NCI-H1436 treated with DMSO at 0.1 percent for 48 hours (cell line): ENCODE measurements at places on chromosomes 1 and 21.

DNA sequence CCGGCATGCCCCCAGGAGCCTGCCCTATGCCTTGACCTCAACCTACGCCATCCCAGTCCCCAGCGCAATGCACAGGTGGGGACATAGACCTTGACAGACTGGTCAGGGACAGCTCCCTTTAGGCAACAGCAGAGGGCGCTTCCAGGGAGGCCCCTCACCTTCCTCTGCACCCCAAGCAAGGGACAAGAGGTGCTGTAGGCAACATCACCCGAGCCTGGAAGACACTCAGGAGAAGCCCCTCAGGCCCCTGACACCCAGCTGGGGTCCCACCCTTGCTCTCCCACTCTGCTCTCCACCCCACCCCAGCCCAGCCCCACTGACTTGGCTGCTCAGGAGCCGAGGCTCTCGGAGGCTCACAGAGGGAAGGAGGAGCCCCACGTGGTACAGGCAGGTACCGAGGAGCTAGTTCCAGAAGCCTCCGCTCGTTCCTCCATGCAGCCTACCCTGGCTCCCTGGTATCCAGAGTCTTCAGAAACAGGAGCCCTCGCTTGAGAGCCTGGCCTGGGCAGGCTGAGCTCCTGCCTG lies 2.4 kb upstream of the WNT3A start:
- no peak for DNase-seq

DNA sequence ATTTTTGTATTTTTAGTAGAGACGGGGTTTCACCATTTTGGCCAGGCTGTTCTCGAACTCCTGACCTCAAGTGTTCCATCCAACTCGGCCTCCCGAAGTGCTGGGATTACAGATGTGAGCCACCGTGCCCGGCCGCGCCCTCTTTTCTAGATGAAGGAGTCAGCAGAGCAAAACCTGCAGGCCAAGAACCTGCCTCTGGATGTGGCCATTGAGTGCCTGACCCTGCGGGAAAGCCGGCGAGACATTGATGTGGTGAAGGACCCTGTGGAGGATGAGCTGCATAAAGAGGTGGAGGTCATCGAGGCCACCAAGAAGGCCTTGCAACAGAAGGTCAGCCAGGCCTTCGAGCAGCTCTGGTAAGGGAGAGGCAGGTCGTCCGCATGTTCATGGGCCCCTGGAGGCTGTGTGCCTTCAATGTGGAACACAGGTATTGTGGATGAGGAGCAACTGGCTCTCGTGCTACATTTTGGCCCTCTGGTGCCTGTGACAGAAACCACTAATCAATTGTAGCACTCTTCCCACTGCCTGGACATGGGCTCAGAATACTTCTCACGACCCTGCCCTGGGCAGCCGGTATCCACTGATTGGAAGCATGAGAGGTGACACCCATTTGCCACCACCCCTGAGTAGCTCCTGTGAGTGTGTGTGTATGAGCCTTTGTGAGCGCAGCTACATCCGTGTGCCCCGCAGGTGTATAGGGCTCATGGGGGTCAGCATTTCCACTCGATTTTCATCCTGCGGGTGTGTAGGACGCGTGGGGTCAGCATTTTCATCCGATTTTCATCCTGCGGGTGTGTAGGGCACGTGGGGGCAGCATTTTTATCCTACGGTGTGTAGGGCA lies 2.0 kb downstream of the TEKT2 start:
- no peak for DNase-seq

DNA sequence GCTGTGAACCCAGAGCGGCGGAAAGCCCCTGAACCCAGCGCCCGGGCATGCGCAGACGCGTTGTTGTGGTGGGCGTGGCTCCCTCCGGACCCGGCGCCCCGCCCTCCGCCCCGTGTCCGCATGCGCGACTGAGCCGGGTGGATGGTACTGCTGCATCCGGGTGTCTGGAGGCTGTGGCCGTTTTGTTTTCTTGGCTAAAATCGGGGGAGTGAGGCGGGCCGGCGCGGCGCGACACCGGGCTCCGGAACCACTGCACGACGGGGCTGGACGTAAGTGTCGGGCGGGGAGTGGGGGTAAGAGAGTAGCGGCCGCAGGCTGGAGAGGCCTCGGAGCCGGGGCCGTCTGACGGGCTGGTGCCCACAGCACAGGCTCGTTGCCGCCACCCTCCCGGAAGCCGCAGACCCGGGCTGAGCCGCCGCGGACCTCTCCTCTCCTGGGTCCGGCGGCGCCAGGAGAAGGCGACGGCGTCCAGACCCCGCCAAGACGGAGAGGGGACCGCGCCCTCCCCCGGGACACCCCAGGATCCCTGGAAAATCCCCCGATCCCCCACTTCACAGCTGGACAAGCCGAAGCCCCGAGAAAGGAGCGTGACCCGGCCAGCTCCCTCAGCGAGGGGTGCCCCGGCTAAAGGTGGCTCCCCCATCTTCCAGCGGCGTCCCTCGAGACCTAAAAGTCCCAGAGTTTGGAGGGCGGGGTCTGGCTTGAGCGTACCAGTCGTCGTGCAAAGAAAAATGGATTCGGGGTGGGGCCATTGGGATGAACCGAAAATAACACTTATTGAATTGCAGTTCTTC lies at the start of gene TMEM50A:
TMEM50A (plus strand) TSS at position 147 of the 794 bp plus-strand sequence. CDS start 2,153 bp downstream, outside the sequence.
- DNase-seq, result no peak

DNA sequence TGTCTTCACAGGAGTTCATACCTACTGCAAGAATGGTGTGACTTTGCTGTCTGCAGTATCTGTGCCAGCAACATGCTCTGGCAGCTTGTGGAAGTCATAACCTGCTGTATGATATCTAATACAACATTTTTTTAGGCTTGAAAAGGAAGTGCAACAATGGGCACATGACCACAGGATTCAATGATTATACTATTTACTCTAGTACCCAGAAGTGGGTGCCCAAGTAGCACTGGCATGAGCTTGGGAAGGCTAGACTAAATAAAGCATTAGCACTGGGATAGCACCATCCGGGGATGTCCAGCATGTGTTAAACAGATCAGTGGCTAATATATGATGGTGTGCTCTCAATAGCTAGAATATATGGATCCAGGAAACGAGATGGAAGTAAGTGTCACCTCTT lies 98.6 kb upstream of the PDE4B start:
- no peak for DNase-seq

GRCh38 chr1:228650141-228650540 lies 85.1 kb upstream of the RHOU start:
- no peak for DNase-seq

DNA sequence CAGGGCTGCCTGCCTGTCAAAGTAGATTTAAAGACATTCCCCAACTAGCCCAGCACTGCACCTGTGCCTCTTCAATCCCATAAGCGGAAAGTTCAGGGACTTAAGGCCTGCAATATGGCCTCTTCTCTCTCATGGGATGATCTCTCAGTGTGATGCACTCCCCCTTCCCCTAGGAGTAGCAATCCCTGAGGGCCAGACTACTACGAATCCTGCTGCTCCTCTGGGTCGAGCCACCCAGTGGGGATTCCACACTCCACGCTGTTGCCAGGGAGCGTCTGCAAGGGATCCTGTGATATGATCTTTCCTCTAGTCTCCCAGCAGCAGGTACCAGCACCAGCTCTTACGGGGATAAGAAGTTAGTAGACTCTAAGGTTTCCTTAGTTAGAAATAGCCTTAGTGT lies 13.2 kb upstream of the OR6N2 start:
- DNase-seq, result no peak

DNA sequence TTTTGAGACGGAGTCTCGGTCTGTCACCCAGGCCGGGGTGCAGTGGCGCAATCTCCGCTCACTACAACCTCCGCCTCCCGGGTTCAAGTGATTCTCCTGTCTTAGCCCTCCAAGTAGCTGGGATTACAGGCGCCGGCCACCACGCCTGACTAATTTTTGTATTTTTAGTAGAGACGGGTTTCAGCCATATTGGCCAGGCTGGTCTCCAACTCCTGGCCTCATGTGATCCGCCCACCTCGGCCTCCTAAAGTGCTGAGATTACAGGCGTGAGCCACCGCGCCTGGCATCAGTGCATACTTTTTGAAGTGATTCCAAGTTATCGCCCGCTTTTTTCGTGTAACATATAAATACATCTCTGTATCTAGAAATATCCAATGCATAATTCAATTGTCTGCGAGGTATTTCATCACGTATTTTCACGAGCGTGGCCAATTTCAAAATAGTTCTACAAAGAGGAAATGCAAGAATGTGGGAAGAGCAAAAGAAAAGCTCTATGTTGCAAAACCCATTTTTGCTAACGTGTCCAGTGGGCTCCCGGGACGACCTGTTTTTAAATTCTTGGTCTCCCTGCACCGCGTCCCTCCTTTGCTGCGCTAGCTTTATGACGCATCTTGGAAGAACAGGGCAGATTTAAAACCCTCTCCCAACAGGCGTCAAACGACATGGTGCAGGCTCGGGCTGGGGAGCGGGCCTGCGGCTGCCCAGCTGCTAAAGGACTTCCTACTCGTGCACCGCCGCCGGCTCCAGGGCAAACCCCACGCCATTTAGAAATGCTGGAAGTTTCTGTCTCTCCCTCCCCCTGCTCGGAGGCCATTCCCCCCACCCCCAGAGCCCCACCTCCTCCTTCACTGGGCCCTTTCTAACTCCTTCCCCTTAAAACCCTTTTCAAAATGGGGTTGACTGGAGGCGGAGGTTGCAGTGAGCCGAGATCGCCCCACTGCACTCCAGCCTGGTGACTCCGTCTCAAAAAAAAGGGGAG lies 923 bp upstream of the IFNGR2 start:
- DNase-seq, result no peak

DNA sequence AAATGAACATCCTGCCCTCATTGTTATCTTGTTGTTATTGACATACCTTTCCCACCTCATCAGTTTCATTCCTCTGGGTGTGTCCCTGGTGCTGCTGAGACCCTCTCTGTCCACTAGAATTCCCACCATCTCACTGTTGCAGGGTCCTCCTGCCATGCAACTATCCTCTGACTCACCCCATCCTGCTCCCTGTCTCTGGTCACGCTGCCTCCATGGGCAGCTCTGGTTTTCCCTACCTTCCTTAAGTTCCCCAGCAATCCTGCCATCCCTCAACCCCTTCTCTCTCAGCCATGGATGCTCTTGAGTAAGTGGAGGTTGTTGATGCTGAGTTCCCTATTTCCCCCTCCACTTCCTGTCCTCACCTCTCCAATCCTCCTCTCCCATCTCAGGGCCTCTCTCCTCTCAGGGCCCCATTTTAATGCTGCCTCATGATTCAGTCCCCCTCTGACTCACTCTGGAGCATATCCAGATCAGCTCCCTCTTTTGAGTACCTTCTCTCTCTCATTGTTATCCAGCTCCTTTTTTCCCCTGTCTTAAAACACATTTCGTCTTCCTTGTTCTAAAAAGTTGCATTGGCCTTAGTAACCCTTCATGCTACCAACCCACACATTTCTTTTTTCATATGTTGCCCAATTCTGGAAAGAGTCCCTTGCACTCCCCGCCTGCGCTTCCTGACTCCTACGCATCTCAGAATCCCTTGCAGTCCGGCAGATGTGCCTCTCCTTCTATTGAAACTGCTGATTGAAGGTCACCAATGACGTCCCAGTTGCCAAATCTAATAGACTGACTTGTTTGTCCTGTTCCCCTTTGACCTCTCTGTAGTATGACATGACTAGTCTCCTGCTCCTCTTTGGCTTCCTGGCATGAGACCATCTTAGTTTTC lies 92.0 kb downstream of the CNIH3 start:
- DNase-seq, result no peak

DNA sequence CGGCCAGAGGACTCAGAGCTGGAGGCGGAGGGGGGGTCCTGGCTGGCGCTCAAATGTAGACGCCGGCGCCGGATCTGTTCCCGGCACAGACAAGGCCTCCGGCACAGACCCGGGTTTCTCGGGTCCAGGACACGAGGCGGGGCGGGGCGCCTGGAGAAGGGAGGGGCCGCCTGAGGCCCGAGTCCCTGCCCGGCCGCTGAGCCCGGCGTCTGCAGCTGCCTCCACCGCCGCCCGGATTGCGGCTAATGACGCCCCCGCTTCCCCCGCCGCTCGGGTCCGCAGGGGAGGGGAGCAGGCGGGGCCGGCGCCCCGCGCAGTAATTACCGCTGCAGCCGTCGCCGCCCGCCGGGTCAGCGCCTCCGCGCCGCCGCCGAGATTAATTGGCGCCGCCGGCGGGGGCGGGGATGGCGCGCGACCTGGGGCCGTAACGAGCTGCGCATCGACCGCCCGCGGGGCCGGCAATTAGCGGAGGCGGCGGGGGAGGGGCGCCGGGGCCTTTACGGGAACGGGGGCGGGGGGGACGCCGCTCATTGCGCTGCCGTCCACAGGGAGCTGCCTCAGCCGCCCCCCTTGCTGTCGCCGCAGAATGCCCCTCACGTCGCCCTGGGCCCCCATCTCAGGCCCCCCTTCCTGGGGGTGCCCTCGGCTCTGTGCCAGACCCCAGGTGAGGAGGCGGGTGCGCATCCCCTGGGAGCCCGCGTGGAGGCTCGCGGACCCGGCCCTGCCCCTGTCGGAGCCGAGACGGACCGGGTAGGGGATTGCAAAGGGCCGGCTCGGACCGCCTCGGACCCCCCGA lies 17.3 kb downstream of the NOC2L start:
- DNase-seq, result no peak

GRCh38 chr1:111476761-111477309 lies 3.1 kb downstream of the C1orf162 start:
- DNase-seq, result no peak

DNA sequence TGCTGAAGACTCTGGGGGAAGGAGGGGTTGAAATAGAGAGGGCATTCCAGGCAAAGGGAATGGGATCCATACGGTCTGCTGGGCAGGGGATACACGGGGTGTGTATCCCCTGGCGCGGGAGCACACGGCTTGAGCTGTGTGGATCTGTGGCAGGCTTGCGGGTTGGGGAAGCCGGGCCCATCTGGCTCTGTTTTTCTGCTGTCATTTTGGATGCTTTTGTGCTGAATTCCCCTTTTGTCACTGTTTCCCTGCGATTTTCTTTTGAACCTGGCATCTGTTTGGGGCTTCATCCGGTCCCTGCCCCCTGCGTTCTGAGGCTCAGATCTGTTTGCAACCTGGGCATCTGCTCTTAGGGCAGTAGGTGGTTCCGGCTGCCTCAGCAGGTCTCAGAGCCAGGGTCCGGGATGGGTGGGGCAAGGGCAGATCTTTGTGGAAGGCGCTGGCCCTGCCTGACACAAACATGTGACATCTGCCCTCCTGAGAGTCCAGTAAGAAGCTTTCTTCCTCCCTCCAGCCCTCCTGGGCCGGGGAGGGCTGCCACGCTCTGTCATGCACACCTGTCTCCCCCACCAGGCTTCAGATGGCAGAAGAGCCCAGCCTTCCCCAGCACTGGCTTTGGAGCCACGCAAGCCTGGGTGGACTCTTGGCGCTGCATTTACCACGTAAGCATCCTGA lies 84.0 kb downstream of the IGSF21 start:
- DNase-seq, result no peak

- no peak for DNase-seq
Observed at GRCh38 chr1:223331929-223332328, 32.0 kb downstream of the SUSD4 start.

GRCh38 chr1:200506471-200506870 lies 96.6 kb upstream of the ZNF281 start:
- DNase-seq, result no peak
